ENCODE measurements at places on chromosomes 3 and 15.
A peak's percentile ranks its signal among the peaks of the same experiment; 100 is the strongest.

- no peak for DNase-seq
Measured at GRCh38 chr3:120753810-120754209, 11.3 kb downstream of the GTF2E1 start.

DNA sequence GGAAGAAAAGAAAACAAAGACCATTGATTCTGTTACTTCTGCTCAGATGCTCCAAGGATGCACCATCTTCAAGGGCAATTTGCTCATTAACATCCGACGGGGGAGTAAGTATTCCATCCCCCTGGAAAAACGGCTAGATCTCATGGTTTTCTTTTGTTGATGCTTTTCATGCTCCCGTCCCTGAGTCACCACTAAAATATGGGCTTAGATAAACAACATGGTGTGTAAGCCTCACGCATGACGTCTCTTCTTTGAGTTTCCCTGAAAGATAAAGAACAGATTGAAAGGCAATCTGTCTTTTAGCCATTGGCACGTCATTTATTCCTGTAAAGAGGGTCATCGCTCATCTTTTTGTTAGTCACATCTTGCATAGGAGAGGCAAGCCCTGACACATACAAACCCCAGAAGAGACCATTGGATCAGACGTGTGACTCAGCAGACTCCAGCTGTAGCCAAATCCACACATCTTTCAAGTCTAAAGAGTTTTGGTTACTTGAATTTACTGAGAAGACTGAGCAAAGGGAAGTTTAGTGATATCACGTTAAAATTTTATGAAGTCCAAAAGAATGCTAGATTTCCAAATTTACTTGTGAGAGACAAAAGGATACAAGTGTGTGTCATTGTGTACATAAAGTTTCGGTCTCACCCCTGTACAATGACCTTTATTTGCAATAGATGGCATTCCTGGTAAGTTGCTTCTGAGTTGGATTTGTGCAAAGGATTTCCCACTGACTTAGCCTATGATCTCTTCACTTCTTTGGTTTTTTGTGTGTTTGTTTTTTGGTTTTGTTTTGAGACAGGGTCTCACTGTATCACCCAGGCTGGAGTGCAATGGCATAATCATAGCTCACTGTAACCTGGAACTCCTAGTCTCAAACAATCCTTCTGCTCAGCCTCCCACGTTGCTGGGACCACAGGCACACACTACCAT, 110.5 kb downstream of the PGPEP1L start:
- DNase-seq = no peak

GRCh38 chr3:171729452-171730334, 80.6 kb downstream of the PLD1 start:
- DNase-seq = no peak

DNA sequence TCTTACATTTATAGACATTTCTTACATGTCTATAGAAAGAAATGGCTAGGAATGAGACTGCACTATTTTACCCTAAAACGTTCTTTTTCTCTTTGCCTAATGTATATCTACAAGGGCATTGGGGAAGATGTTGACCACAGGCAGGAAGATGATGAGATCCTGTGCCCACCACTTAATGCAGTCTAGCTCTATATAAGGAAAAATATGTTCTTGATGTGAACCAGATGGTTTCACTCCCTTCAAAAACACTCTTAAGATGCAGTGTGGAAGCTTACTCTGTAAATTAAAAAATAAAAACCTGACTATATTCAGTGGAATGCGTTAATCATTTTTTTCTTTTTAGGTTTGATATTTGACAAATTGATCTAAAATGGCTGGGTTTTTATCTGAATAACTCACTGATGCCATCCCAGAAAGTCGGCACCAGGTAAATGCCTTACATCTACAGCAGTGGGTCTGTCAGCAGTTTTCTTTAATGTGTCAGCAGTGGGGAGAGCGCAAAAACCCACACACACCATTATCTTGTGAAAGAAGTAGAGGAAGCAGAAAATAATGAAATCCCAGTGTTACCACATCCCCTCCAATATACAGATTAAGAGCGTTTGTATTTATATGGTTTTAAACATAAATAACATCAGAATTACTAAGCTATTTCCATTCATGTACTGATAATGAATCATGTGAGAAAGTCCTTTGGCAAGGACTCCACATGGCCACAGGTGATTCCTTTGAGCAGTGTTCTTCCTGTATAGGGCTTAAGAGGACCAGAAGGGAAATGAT, 10.1 kb downstream of the AGTR1 start:
- no peak for DNase-seq

DNA sequence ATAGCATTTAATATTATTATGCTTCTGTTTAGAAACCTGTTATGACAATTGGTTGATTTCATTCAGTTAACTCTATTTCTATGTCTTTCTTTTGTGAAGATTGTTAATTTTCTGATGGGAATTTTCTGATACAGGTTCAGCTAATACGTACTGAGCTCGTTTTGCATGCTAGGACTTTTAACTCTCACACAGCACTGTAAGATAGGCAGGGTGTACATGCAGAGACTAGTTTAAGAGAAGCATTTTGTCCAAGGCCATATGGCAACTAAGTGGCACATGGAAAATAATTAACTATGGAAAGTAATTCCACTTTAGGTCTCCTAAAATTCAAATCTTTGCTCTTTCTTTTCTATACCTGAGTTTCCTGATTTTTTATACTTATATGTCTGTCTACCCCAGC, 81.9 kb downstream of the IL1RAP start:
- no peak for DNase-seq

- no peak for DNase-seq
Measured at GRCh38 chr3:109268181-109268580, 48.1 kb downstream of the DPPA2 start.

- no peak for DNase-seq
Measured at GRCh38 chr15:28992336-28992864, 106.6 kb downstream of the APBA2 start.

GRCh38 chr3:34780973-34781372, 858.4 kb upstream of the ARPP21 start:
- no peak for DNase-seq

- no peak for DNase-seq
Measured at GRCh38 chr15:29270169-29270955, 740 bp upstream of the NSMCE3 start.

- no peak for DNase-seq
Measured at GRCh38 chr3:111761309-111761795, 97.7 kb upstream of the PHLDB2 start.

GRCh38 chr3:39216176-39216790, 23.9 kb upstream of the XIRP1 start:
- peak; percentile 33 for DNase-seq

DNA sequence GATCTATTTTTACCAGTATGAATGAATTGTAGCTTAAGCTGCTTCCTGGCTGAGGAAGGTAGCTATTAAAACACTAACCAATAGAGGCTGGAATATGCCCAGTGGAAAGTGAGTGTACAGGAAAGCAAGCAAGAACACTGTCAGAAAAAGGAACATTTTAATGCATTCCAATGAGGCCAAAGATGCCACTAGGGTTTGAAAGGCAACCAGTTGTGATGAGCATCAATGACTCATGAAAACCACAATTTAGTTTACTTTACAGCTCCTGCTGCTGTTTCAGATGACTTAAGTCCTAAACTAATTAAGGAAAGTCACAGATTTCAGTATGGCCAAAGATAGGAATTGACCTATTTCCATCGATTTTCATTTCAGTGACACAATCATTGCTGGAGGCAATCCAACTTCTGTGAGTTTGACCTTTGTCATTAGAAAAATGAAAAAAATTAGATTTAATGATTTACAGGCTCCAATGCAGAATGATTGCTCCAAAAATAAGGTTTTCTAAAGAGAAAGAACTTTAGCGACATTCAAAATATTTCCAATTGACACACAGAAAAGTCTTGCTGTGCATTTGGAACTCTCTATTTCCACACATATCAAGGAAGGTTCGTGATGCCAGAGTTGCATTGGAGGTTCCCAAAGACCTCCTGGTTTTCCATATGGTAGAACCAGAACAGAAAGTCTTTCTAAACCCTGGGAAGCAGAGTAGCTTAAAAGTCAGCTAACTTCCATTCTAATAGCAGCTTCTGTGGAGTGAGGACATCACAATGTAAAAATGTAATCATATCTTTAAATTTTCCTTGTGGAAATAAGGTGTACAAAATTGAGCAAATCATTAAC, 103.0 kb downstream of the SUCNR1 start:
- no peak for DNase-seq

DNA sequence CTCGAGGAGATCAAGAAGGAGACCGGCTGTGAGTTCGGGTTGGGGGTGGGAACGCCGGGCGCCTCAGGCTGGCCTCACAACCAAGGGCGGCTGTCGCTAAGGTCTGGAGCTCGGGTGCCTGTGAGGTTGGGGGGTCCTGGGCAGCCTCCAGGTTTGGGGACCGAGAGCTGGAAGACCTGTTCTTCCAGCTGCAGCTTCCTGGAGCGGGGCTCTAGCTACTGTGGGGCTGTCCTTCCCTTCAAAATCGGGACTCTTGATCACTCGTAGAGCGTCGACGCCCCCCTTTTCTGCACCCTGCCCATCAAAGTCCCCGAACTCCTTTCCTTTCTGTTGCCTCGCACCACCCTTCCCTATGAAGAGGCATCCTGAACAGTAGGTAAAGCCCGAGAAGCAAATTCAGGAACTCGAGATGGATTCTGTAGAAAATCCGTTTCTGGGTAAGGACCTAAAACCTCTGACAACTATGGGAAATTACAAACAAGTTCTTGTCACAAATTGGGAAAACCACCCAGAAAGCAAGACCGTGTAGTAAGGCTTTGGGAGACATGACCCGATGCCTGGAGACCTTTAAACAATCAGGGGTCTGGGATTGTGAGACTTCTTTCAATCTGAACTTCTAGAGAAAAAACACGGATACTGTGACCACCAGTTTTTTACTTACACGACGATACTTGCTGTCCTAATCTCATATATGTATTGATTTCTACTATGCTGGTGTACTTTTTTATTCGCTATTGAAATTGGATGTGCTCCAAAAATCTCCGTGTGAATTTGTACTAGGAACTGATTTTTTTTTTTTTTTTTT, 556 bp downstream of the CHP1 start:
- DNase-seq = no peak

- DNase-seq = peak; percentile 44
Measured at GRCh38 chr15:89114990-89115389, 26.7 kb downstream of the ABHD2 start.

DNA sequence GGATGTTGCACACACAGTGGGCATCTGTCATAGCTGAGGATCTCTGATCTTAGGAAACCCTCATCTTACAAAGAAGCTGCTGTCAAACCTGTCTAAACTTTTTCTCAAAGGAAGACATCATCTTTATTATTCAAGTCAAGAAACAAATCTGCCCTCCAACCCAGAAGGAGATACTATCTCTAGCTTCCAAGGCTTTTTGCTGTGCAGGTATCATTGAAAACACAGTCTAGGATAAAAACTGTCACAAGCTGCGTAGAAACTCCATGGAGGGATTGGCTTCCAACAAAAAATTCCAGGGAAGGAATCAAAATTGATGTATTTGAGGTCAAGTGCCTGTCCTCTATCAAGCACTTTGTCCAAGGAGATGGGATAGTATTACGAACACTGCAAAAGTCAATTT, 89.1 kb downstream of the GOLIM4 start:
- no peak for DNase-seq

DNA sequence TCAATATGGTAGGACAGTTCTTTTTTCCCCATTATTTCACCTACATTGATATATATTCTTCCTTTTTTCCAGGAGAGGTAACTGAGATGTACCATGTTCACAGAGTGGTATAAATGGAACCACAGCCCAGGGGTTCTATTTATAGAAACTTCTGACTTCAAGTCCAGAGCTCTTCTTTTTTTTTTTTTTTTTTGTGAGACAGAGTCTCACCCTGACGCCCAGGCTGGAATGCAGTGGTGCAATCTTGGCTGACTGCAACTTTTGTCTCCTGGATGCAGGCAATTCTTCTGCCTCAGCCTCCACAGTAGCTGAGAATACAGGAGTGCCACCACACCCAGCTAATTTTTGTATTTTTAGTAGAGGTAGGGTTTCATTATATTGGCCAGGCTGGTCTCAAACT, 267.1 kb upstream of the TPRG1 start:
- DNase-seq = no peak

DNA sequence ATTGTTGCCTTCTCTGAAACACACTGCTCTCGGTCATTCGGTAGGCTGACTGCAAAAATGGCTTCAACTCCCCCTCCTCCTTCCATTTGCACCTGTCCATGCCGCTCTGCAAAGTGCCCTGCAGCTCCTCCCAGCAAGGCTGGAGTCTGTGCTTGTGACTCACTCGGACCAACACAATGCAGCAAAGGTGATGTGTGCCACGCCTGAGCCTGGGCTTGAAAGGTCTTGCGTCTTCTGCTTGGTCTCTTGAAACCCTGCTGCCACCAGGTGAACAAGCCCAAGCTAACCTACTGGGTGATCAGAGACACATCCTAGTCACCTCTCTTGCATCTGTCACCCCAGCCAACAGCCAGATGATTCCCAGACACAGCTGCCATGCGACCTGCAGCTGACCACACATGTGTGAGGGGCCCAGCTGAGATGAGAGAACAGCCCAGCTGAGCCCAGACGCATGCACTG, 71.1 kb downstream of the MGLL start:
- no peak for DNase-seq

GRCh38 chr3:187382609-187383151, 14.5 kb downstream of the RTP4 start:
- no peak for DNase-seq

DNA sequence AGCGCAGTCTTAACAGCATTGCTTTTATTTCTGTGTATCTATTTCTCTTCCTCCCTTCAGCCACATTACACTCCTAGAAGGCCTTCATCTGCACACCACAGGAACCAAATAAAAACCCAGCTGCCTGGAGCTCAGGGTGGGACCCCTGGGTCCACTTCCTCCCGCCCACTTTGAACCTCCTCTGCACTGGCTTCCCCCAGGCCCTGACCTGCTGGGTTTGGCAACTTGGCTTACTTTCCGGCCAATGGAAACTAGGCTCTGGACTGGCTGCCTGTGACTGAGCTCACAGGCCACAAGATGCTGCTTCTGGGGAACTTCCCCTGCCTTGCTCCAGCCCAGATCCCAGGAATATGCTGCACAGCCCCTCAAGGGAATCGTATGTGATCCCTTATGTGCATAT, 89.8 kb downstream of the SEMA5B start:
- no peak for DNase-seq

DNA sequence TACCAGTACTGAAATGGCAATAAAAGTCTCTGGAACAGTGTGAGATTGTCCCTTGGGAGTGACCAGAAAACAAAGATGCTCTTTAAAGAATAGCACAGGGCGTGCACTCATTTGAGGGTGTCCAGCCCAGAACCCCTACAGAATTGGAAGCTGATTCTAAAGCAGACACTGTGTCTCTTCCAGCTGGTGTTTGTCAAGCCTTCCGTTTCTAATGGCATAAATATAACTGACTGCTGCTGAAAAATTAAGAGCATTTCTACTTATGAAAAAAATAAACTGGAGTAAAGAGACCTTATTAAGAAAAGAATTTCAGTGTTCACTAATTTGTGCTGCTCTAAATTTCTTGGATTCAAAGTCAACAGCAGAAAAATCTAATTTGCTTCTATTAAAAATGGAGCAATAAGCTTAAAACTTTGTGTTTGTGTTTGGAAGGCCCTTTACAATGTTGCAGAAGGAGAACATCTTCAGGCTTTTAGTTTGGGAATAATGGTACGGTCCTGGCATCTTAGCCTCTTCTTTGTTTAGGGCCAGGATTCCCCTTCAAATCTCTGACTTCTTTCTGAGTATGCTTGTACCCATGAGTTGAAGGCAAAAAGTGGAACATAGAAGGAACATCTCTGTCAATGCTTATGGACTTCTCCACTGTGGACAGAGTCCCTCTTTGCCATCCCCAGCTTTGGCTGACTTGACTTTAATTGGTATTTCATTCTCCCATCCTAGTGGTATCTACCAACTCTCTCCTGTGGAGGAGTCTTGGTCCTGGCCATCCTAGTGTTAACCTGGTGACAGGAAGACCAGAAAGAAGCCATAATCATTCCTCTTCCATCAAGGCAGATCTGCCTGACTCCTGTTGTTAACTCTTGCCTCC, 65.9 kb downstream of the THSD4 start:
- no peak for DNase-seq

Data from NCI-H510A treated with DMSO at 0.1 percent for 48 hours (cell line).